ENCODE measurements at places on chromosomes 11 and 22.

GRCh38 chr11:67312187-67313021, 9.1 kb downstream of the SSH3 start:
- DNase-seq: no peak

DNA sequence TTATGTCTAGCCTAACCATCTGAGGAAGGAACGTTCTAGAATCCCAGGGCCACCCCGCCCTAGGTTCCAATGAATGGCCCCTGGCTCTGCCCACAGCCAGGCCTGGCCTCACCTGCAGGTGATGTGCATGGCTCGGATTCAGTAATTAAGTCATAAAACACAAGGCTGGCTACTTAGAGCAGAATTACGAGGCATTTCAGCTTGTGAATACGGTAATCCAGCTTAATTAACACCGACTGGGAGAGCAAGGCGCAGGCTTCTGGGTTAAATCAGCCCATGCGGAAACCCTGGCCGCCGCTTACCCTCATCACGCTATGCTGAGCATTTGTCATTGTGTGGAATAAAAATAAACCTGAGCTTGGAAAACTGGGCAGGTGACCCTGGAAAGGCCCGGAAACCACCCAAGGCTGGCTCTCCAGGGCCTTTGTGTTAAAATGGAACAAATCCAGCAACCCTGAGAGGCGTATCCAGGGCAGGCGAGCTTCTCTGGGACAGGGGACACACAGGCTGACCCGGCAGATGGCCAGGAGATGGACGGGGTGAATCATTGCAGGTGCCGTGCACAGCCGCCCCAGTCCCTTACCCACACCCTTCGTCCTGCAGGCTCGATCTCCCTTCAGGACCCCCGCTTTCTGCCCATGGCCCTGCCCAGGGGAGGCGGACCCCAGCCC, 220.2 kb downstream of the CTTN start:
- peak; percentile 30 for DNase-seq

GRCh38 chr11:104484804-104485554, 321.0 kb upstream of the PDGFD start:
- no peak for DNase-seq

DNA sequence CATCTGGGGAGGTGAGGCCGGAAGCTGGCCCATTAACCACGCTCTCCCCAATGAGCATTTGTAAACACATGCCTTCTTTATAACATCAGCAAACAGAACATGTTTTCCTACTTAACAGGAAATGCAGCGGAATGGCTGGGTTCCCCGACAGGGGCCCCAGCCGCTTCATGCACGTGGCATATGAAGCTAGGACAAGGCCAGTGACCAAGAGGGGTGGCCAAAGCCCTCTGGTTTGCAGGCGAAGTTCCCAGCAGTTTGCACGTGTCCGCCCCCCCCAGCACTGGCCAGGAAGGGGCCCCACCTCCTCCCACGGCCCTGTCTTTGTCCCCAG, 38.7 kb upstream of the LINC01488 start:
- no peak for DNase-seq

DNA sequence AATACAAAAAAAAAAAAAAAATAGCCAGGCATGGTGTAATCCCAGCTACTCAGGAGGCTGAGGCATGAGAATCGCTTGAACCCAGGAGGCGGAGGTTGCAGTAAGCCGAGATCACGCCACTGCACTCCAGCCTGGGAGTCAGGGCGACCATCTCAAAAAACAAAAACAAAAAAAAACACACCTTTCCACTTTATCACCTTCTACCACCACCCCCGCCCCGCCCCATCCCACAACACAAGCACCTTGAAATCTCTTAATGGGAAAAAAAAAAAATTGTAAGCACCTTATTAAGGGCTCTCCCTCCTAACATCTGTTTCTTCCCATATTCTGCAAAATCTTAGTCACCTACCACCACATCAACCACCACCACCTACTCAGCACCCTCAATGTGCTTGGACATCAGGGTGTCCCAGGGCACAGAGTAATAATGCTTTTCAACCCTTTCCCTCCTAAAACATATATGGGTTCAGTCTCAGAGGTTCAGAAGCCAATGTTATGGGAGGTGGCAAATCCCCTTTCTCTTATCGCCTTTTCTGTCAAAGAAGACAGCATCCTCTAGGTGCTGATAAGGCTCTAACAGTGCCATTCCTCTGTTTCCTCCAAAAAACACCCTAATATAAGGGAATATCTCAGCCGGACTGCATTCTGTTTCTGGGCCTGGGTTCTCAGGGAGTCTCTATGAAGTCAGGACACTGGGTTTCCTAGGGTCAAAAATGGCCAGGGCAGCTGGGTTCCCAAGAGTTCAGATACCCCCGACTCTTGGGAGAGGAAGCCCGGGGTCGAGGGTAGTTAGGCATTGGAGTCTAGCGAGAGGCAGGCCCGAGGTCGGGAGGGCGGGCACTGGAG, 718 bp downstream of the INTS5 start:
- no peak for DNase-seq

Data from NCI-H2081 treated with DMSO at 0.1 percent for 48 hours (cell line).